GM12891 (cell line): ENCODE measurements at places on chromosomes 3 and 15.

GRCh38 chr3:75248974-75249373 lies 415.2 kb upstream of the FRG2C start:
- no peak for DNase-seq

GRCh38 chr3:123611082-123611481 lies 26.2 kb upstream of the HACD2 start:
- no peak for DNase-seq

- DNase-seq, result no peak
Measured at GRCh38 chr15:38130740-38131498, 121.7 kb upstream of the SPRED1 start.

- peak; percentile 45 for DNase-seq
Measured at GRCh38 chr15:69881766-69882165, 216.0 kb downstream of the TLE3 start.

GRCh38 chr15:41792000-41792637 lies 17.8 kb downstream of the MAPKBP1 start:
- no peak for DNase-seq

GRCh38 chr15:35838424-35839111 lies 292.6 kb upstream of the DPH6 start:
- DNase-seq, result no peak

DNA sequence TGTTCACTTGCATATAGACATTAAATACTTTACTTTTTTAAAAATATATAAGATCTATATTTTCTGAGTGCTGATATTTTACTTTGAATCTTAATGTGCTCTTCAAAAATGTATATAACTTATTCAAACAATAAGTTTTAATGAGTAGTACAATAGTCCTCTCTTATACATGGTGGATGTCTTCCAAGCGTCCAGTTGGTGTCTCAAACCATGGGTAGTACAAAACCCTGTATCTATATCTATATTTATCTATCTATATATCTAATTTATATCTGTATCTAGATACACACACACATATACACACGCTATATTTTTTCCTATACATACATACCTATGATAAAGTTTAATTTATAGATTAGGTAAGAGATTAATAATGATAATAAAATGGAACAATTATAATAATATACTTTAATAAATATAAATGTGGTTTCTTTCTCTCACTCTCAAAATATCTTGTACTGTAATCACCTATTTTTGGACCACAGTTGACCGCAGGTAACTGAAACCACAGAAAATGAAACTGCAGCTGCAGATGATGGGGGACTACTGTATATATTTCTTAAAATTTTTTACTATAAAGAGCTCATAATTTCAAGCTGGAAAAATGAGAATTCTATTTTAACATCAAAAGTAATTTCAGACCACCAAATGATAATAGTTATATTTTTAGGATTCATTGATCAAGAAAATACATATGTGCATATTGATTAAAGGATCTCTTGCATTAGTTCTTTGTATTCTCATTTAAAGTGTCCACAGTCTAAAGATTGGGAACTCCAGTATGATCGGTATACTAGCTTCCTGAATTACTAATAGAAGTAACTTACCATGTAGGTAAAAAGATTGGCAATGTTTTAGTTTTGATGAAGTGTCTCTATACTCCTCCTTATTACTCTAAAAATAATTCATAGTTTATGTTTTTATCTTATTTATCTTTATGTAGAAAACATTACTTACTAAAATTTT lies 215.1 kb upstream of the MLF1 start:
- DNase-seq, result no peak

GRCh38 chr15:78085928-78086327 lies 6.4 kb upstream of the SH2D7 start:
- no peak for DNase-seq

DNA sequence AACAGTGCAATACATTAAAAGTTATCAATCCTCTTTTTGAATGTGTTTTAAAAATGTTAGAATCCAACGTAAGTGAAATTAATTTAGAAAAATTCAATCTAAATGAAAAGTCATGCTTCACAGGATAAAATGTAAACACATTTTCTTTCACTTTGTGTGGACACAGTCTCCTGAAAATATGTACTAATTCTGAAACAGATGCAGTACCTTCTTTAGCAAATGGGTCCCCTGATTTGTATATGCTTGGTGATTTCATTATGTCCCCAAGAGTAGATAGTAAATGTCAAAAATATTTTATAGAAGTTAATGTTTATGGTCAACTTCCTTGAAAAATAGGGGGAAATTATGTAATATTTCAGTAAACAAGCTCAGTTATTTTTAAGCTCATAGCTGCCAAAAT lies 28.9 kb downstream of the FOXP1 start:
- no peak for DNase-seq

DNA sequence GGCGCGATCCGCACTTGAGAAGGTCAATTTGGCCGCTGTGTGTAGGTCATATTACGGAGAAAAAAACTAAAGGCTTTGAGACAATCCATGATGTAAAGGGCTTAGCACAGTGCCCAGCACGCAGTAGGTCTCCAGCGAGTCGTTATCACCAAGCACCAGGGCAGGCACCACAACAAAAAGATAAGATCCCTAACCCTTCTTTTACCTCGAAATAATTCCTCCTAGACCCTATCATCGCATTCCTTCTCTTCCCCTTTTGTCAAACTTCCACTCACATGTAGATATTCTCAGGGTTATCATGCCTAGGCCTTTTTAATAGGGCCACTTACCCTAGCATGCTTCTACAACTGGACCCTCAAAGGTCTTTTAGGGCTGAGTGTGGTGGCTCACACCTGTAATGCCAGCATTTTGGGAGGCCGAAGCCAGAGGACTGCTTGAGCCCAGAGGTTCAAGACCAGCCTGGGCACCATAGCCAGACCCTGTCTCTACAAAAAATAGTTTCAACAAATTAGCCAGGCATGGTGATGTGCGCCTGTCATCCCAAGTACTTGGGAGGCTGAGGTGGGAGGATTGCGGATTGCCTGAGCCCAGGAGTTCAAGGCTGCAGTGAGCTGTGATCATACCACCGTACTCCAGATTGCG lies 13.5 kb downstream of the ZNF774 start:
- no peak for DNase-seq

- DNase-seq, result no peak
Measured at GRCh38 chr3:15151166-15151565, 52.2 kb upstream of the RBSN start.

- DNase-seq, result no peak
Measured at GRCh38 chr3:125262161-125262560, 49.6 kb upstream of the SLC12A8 start.

- no peak for DNase-seq
Measured at GRCh38 chr3:40766396-40766795, 241.6 kb downstream of the ZNF621 start.

- no peak for DNase-seq
Measured at GRCh38 chr3:138569090-138569489, 25.0 kb downstream of the CEP70 start.

DNA sequence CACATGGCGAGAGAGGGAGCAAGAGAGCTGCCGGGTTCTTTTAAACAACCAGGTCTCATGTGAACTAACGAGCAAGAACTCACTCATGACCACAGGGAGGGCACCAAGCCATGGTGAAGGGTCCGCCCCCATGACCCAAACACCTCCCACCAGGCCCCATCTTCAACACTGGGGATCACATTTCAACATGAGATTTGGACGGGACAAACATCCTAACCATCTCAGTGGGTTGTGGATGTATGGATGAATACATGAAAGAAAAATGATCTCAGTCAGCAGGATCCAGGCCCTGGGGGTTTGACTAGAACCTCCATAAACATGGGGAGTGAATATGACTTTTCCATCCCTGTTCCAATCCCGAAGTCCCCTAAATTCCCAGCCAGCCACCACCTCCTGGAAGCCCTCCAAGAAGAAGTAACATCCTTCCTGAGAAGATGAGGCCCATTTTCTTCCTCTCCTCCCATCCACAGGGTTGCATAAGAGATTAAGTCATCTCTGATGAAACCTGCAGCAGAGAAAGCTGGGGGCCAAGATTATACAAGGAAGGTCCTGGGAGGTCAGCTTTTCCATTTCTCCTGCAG lies 9.5 kb downstream of the CAV3 start:
- DNase-seq, result no peak

DNA sequence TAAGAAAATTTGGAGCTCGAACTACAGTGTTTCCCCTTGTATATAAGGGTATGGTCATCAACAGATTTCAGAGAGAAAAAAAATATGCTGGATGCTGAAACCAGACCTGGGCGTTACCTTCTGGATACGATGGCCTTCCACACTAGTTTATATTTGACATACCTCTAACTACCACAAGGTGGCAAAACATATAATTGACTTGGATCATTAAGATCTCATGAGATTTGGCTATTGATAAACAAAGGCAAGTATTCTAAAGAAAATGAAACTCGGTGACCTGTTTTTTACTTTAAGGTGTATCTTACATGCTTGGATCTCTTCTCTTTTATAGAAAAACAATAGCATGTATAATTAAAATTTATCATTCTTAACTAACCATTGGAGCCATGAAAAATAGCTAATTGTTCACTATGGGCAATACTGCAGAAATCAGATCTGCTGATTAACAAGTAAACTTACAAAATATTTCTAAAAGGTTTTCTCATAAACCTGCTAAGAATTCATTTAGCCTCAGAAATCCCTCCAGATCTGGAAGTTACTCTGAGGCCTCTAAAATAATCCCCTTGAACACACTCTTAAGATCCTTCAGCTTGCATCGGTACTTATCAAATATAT lies 300.6 kb upstream of the KCNH8 start:
- peak; percentile 1 for DNase-seq

GRCh38 chr15:73364070-73364469 lies 4.7 kb downstream of the HCN4 start:
- no peak for DNase-seq
